ENCODE measurements at places on chromosomes 7 and 10.

GRCh38 chr7:41711283-41712064 is 8.6 kb upstream of the INHBA start:
- no peak for DNase-seq

- DNase-seq, result no peak
Measured at GRCh38 chr10:43318976-43319960, 52.2 kb upstream of the FXYD4 start.

- DNase-seq, result no peak
Measured at GRCh38 chr10:128438417-128439063, 312.3 kb upstream of the MKI67 start.

GRCh38 chr7:146503844-146504243 is 387.2 kb downstream of the CNTNAP2 start:
- no peak for DNase-seq

DNA sequence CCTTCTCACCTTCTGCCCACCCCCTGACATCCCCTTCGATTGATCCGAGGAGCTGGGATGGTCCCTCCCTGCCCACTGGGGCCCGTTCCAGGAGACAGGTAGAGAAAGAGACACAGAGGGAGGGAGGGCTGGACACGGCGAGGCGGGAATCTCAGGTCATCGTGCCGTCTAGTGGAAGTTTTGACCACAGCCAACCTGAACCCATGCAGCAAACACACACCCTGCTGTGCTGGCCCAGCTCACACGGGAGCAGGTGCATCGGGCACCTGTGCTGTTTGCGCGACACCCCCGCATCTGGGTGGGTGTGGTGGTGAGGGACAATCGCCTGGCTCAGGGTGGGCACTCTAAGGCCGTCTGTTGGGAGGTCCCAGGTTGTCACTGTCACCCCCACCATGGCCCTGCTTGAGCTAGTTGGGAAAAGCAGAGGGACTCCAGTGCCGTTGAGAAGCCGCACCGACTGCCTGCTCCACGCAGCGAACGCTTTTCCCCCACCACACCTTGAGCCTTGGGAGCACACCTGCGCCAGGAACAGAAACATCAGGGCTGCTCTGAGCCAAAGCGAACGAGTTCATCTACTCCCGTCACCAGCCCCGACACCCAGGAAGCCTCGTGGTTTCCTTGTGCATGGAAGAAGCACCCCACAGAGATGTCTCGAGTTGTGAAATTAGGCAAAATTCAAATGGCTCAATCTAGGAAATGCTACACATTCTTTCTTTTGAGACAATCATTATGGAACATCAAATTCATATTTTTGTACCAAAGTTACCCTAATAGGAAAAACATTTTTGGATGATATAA is 285.8 kb downstream of the DNAJB6 start:
- DNase-seq, result no peak

GRCh38 chr7:90210475-90210874 is 1.1 kb upstream of the STEAP2 start:
- DNase-seq, result no peak

GRCh38 chr10:60524541-60524940 is 134.9 kb upstream of the ANK3 start:
- DNase-seq, result no peak

GRCh38 chr7:156062286-156062685 is 250.0 kb upstream of the SHH start:
- DNase-seq, result no peak

- DNase-seq, result no peak
Measured at GRCh38 chr10:97627731-97628130, 5.6 kb downstream of the MORN4 start.

DNA sequence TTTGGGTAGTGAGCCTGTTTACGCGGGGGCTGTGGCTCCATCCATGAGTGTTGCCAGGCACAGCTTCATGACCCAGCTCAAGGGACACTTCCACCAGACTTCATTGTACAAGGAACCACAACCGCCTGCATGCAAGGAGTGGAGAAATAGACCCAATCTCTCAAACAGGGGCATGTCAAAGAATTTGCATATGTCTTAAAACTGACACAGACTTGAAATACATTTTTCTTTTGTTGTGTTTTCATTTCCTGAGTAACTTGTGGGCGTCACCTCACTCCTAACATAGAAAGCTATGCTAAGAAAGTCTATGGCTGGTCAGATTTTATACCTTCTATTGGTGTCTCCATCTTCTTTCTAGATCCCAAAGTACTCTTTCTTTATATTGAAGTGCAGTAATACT is 266.2 kb upstream of the RNF32 start:
- no peak for DNase-seq

GRCh38 chr7:154996756-154997155 is 6.2 kb downstream of the PAXIP1 start:
- DNase-seq, result no peak

DNA sequence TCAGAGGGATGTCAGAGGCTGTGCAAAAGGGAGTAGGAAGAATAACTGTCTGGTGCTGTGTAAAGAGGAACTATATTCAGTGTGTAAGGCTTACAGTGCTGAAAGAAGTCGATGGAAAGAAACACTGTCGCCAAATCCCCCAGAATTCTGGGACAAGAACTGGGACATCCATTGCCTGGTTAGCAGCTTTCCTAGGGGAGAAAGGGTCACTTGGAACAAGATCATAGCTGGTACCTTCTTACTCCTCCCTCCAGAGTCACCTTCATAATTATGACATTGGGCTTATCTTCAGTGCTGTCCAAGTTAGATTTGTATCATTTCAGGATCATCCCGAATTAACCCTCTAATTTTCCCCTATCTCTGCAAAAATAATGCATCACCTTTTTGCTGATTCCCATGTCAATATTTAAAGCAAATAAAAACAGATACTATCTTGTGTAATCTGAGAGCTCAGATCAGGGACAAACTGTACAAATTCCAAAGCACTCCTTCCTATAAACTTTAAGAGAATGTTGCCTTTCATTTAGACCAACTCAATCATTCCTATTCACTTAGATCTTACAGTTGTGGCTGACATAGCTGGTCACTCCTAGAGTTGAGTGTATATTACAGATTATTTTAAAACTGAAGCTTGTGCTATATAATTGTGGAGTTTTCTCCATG is 96.5 kb downstream of the DNAH11 start:
- DNase-seq, result no peak

All from brain pericyte (primary cell).